ENCODE measurements at places on chromosomes 1 and 21. TPM values are rescaled to one million over a fixed set of nuclear protein-coding genes. Genes with fewer than 3 reads are reported as not detected.

The SAMD11 gene
- 3.3 TPM for total RNA-seq

DNA sequence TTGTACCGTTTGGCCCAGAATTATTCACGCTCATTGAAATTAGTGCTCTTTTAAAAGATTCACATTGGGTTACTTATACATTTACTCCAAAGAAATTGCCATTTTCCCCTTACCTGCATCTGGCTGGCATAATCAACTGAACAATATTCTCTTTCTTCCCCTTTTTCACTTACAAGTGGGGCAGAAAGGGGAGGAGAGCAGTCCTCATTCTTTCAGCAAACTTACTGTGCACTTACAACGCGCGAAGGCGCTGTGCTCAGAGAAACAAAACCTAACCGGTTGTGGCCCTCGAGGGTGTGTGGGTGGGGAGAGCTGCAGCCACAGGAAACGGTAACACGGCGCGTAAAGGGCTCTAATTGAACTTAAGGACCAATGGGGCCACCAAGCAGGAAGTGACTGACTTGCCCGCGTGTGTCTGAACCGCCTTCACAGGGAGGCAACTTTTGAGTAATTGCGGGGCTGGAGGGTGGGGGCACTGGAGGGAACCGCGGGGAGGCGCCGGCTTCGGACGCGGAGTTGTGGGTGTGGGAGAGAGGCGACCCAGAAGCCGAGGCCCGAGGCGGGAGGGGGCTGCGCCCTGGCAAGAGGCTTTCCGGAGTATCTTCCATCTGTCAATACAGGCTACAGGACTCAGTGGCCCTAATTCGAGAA is 693 bp upstream of the PNRC2 start:
- peak; percentile 97 for DNase-seq

GRCh38 chr1:5643360-5644107 is 348.7 kb downstream of the NPHP4 start:
- no peak for DNase-seq

The ALPL gene
- 72.3 TPM for total RNA-seq

The TMEM200B gene
- total RNA-seq: 6.6 TPM

- no peak for DNase-seq
Observed at GRCh38 chr1:26694638-26695355, 1.0 kb upstream of the ARID1A start.

Data from upper lobe of left lung (tissue), 6 donors.